ENCODE measurements at places on chromosomes 6 and 20. TPM values are rescaled to one million over a fixed set of nuclear protein-coding genes. Genes with fewer than 3 reads are reported as not detected.

The STX11 gene
- 14.6 TPM for polyA plus RNA-seq

The GLP1R gene
- not detected for polyA plus RNA-seq

The TP53TG5 gene
- not detected for polyA plus RNA-seq

- peak; percentile 69 for DNase-seq
Observed at GRCh38 chr20:32966881-32967781, 37.1 kb downstream of the SUN5 start.

- DNase-seq = no peak
Observed at GRCh38 chr6:25263657-25264056, 15.5 kb upstream of the CARMIL1 start.

DNA sequence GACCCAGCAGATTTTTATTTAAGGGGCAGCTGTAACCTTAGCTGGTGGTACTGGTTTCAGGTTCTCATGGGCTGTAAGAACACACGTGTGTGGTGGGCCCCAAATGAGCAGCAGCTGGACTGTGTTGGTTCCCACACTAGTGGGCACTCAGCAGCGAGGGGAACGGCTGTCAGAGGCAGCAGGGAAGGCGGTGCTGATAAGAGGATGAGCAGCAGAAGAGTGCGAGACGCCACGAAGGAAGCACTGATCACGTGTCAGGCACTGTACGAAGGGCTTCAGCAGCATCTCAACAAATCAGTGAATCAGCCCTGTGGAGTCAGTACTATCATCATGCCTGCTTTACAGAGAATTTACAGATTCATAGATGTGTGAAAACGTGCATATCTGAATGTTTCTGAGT is 41.0 kb upstream of the EMILIN3 start:
- DNase-seq = no peak

DNA sequence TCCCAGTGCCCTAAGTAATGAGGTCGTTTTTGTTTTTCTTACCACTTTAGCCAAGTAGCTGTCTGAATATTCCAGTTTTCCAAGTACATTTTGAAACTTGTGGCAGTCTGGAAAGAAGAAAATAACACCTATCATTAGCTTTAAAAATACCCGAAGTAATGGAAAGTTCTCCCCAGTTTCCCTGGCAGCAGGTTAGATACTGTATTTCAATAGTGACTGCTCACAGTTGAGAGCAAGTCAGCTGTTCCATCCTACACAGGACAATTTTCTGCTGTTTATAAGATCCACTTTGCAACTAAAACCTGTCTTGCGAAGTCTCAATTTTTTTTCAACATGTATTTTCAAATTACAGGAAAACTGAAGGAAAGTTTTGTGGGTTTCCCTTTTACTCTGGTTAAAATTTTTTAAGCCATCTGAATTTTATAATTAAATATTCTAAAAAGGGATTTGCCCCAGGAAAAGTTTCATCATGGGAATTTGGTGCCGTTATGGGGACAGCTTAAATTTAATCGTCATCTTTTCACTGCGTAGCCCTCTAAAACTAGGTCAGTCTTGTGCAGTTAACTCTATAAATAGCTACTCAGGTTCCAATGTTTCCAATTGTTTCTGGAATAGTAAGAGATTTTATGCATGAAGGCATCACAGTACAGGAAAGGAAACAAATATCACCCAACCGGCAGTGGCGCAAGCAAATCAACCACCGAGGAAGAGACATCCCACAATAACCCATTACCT is 96.9 kb downstream of the MBOAT1 start:
- DNase-seq = no peak

DNA sequence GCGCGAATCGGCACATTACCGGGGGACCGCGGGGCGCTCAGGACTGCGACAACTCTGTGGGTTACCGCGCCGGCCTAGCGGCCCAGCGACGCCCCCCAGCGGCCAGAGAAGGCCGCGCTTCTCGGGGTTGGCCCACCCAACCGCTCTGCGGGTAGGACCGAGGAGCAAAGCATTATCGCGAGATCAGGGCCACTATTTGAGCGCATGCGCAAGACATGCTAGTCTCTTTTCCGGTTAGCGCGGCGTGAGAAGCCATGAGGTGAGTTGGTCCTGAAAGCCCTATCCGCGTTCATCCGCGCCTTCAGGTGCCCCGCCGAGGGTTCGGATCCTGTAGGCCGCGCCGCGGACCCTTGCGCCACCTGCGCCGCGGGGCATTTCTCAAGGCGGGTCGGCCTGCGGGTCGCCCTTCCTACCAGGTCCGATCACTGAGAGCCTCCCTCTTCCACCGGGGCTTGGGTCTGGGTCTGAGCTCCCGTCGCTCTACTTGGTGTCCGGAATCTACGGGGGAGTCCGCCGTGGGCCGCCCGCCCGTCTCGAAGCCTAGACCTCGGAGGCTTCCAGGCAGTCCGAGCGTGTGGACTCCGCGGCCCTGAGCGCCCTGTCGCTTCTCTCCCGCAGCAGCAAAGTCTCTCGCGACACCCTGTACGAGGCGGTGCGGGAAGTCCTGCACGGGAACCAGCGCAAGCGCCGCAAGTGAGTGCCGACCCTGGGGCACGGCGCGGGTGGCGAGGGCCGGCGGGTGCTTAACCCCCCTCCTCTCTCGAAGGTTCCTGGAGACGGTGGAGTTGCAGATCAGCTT is at the start of gene RPL10A:
TSS of gene RPL10A (plus strand) at position 221 of the 799 bp plus-strand sequence. CDS start at position 255, 34 bp downstream.
- DNase-seq = peak; percentile 98

DNA sequence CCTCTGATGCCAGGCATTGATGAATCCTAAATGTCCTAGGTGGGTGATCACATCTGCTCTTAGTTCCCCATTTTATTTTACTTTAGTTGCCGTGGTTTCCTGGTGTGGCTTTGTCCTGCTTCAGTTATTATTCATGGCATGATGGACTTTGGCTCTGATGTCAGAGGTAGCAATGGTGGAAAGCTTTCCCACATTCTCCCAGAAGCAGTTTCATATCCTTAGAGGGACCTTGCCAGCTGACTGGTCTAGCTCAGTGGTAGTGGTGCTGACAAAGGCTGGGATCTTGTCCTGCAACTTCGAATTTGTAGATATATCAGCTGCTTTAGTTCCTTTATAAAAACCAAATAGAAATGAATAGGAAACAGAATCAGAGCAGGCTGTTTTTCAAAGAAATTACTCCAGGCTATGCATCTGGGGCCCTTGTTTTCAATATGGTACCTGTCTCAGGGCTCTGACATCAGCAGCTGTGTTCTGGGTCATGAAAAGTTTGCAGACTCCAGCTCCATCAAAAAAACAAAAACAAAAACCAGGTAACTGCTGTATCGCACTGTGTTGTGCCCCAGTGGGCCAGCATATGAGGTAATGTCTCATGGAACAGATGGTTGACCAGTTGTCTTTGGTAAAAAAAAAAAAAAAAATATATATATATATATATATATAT is 133.7 kb downstream of the PLCB4 start:
- DNase-seq = no peak

All from B cell (primary cell).